ENCODE measurements at places on chromosomes 6 and 20.

GRCh38 chr20:37896932-37897548 lies 5.9 kb upstream of the VSTM2L start:
- DNase-seq, result peak; percentile 22

- DNase-seq, result no peak
These were observed 778 bp downstream of the MCCD1 start for GRCh38 chr6:31529329-31530150.

DNA sequence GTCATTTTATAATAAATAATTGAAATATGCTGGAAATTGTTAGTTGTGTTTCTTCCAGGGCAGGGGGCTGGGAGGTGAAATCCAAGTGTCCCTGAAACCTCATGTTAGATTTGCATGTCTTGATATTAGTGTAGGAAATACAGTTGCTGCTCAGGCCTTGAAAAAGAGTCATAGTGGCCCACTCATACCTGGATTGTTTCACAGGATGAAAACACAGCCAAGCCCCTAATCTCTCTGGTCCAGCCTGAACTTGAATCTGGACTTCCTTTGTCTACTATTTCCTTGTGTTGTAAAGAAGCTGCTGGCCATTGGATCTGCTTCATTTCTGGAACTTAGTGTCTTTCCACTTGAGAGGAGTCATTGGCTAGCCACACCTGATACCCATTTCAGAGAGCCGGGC lies 108.8 kb upstream of the JARID2 start:
- DNase-seq, result no peak

DNA sequence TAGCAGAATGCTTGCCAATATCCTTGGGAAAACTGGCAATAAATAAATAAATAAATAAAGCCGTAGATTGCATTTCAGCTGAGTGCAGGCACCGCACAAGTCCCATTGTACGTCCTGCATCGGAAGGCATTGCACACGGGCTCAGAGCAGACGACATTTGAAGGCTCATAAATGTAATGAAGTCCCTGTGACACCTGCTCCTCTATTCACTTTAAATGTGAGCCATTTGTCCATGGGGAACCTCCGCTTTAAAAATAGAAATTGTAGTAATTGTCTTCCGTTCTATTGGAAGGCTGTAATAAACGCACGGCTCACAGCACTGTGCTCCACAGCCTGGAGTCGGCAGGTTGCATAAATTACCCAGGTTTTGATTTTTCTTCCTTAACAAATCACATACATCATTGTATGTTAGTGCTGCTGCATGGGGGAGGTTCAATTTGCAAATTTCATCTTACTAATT lies 32.6 kb downstream of the MYT1 start:
- no peak for DNase-seq

GRCh38 chr6:36312854-36313648 lies 23.6 kb downstream of the BNIP5 start:
- no peak for DNase-seq

DNA sequence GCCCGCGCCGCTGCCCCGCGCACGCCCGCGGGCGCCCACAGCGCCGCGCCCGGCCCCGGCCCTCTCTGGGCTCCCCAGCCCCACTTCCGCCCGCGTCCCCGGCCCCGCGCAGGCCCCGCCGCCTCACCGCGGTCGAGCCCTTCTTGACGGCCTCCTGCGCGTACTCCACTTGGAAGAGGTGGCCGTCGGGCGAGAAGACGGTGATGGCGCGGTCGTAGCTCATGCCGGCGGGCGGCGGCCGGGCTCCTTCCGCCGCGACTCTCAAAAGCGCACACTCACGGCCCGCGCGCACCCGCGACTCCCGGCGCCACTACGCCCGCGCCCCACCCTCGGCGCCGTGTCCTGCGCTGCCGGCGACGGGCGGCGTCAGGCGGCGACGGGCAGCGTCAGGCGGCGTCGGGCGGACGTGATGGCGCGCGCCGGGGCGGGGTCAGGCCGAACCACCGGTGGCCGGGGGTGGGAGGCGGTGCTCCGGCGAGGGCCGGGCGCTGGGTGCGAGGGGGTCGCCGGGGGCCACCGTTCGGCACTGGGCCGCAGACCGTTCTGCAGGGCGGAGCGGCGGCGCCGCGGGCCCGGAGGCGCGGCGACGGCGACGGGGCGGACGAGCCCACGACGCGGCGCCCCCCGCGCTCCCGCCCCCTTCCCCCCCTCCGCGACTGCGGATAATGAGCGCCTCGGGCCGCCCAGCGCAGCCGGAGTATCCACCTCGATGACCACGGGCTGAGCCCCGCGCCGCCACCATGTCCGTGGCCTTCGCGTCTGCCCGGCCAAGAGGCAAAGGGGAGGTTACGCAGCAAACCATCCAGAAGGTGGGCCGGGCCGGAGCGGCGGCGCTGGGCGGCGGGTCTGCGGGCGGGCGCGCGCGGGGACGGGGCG lies at the start of the genes PSMA7 and SS18L1:
TSS of gene PSMA7 (minus strand) at position 314 of the 876 bp plus-strand sequence. CDS start at position 223, 91 bp downstream.
TSS of gene SS18L1 (plus strand) at position 689 of the 876 bp plus-strand sequence. CDS start at position 741, 52 bp downstream.
- peak; percentile 77 for DNase-seq

DNA sequence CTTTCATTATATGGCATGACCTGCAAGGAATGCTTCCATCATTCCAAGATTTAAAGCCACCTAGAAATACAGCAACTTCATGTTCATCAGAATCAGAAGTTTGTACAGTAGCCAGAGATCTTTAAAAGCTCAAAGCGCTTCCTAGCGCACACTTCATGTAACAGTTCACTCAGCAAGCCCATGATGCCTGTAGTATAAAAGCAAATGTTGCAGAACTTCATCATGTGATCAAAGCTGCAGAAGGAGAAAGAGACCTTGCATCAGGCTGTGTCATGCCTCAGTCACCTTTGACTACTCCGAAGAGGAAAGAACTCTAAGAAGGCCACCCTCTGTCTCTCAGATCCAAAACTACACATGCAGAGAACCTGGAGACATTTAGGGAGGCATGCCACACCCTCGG lies 78.5 kb downstream of the AGPAT4 start:
- no peak for DNase-seq

DNA sequence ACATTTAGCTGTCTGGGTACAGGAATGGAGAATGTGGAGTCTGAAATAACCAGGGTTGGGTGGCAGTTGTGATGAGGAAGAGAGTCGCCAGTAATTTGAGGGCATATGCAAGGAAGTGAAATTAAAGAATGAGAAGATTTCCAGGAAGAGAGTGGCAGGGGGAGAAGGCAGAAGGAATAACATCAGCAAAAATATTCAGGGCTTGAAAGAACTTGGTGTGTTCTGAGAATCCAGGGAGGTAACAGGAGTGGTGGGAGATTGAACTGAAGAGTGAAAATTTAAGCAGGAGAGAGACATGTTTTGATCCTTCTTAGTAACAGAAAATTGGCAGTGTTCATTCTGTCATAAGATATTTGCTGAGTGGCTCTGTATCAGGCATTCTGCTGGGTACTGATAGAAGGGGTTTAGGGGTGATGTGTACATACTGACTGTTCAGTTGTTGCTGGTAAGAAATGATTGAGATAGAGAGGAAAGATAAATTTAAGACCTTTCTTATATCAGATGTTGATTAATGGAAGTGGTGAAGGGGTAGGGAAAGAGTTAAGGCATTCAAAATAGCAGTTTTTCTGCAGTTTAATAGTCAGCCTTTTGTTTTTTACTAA lies 54.7 kb downstream of the PHF20 start:
- DNase-seq, result no peak

DNA sequence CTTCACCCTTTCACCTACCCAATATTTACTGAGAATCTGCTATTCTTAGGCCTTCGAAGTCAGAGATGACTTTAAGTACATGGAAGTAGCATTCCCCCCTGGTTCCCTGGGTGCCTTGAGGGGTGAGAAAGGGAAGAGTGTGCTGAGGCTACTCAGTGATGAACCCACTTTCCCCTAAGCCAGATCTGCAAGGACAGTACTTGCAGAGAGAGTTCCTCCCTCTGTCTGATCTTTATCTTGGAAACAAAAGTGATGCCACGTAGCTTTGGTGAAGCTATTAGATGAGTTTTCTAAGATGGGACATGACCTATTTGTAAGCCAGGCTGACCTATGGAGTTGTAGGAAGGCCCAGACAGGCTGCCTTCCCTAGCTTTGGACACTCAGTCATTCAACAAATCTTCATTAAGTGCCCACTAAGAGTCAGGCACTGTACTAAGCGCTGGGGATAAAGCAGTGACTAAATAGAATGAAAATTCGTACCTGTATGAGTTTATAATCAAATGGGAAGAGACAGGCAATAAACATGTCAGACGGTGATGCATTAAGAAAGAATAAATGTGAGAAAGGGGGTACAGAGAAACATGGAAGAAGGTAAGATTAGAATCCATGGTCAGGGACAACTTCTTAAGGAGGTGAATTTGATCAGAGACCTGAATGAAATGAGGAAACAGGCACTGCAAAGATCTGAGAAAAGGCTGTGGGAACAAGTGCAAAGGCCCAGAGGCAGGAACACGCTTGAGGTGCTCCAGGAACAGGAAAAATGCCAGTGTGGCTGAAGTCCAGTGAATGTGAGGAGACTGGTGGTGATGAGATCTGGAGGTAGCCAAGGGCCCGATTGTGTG lies 42.2 kb downstream of the BCL2L1 start:
- no peak for DNase-seq

GRCh38 chr6:13941902-13942301 lies 17.1 kb downstream of the RNF182 start:
- no peak for DNase-seq

DNA sequence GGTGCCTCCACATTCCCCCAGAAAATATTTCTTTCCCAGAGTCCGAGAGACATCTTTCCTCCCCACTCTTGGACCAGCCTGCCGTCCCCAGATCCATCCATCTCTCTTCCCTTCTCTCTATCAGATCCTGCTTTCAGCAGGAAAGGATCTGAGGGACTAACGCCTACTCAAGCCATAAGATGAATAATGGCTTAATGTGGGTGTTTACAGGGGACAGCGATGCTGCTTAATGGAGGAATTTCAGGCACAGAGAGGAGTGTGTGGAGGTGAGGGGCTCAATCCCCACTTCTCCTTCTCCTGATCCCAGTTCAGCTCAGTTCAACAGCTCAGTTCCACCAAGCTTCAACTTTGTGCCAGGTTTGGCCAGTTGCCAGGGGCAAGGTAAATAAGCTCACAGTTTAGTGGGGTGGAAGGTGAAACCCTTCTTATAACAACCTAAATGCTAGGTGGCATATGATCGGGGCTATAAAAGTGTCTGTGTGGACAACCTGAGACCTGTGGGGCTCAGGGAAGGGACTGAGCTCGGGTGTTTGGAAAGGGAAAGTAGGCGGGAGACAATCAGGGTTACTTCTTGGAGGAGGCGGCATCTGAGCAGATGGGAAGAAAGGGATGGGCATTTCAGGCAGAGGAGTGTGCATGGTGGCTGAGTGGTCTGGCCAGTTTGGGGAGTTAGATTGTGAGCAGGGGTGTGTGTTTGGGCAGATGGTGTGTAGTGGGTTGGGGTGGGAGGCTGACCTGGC lies 55.8 kb downstream of the CDH22 start:
- no peak for DNase-seq

DNA sequence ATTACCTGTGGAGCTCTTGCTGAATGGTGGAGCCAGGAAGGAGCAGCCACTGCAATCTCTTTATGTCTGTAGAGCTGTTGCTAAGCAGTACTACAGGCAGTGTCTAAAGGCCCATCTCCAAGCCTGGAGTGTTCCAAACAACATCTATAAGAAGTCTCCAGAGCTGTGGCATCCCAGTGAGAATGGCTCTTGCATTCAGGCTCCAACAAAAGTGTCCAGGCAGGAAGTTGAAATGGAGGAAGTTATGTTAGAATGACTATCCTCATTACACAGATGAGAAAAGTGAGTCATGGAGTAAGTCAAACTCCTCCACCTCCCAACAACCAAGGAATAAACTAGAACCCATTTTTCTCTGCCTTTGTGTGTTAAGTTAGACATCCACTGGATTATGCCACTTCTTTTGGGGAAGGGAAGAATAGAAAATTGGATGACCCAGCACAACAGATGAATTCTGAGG lies 288.5 kb upstream of the STXBP5 start:
- no peak for DNase-seq

GRCh38 chr20:4070323-4071177 lies 55.2 kb upstream of the RNF24 start:
- no peak for DNase-seq

DNA sequence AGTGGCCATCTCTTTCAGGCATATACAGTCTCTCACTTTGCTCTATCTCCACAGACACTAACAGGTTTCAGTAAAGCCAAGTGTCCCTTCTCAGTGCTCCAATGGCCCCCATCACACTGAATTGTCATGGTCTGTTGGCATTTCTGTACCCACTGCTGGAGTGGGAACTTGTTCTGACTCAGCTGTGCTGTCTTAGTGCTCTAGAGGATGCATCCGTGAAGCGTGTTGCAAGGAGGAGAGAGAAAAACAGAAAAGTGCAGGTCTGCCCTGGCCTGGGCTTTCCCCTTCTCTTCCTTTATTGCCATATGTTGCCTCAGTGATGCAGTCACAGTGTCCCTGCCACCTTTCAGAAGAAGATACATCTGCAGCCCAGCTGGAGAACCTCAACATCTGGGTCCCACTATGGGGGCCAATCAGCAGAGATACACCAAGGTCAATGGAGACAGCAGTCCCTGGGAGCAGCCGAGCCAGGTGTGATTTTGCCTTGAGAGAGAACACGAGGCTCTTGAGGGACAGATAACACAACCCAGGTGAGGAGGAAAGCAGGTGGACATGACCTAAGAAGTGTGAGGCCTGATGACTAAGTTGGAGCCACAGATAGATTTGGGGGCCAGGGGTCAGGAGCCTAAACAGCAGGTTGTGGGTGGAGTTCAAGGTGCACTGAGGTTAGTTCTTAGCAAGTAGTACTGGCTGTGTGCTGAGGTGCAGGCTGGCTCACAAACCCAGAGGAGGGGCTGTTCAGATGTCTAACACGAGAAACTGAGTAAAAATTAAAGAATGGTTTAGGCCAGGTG lies 5.6 kb upstream of the PLCG1 start:
- DNase-seq, result no peak

DNA sequence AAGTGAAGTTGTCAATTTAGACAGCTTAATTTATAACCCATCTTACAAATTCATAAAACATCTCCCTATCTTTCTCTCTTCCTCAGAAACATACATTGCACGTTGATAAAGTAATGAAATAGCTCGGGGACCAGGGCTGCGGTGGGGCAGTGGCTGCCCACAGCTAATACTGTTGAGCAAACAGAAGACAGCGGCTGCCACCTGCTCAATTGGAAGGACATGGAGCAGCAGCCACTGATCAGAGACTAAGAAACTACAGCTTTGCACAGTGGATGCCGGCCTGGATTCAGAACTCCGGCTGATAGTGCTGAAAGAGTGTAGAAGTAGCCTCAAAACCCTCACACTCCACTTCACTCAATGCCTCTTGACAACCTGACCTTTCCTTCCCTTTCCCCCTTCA lies 157.9 kb upstream of the PDE10A start:
- no peak for DNase-seq

GRCh38 chr20:44336725-44337380 lies at the start of gene R3HDML:
R3HDML (plus strand) TSS chr20:44337043; CDS start chr20:44337158, 115 bp downstream.
- no peak for DNase-seq

DNA sequence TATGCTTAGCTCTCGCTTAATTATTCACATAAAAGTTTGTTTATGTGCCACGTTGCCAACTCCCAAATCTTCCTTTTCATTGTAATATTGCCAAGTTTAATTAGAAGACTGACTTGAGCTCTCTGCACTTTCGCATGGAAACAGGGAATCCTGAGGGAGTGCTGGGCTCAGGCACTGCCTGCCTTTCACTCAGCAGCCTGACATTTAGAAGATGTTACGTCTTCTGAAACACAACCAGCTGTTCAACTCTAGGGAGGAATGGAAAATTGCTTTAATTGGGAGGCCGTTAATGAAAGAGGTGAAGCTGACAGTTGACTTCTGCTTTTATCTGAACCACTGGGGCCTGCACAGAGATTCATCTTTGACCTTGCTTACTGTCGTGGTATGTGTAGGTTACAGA lies 77.4 kb upstream of the MTHFD1L start:
- no peak for DNase-seq

GRCh38 chr6:1335367-1336037 lies 23.6 kb downstream of the FOXQ1 start:
- DNase-seq, result no peak

All from nucleus accumbens (tissue), 56 donors.